ENCODE measurements at places on chromosomes 1 and 21.

- no peak for DNase-seq
Measured at GRCh38 chr1:6009120-6010040, 17.2 kb upstream of the NPHP4 start.

- no peak for DNase-seq
Measured at GRCh38 chr1:150092180-150092791, 24.7 kb downstream of the VPS45 start.

DNA sequence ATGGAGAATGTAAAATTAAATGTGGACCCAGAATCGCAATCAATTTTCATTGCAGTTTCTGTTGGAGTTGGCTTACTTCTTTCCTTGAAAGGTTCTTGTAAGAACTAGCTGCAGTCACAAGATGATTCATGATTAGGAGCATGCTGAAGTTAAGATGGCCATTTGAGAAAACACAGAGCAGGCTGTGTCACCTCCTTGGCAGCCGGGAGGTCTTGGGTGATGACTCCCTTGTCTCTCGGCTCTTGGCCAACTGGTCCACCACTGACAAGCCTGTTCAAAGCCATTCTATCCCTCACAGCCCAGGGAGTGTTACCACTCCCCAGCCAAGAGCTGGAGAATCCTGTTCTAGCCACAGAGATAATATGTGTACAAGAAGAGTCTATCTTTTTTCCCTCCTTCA is 40.6 kb downstream of the OPTC start:
- no peak for DNase-seq

DNA sequence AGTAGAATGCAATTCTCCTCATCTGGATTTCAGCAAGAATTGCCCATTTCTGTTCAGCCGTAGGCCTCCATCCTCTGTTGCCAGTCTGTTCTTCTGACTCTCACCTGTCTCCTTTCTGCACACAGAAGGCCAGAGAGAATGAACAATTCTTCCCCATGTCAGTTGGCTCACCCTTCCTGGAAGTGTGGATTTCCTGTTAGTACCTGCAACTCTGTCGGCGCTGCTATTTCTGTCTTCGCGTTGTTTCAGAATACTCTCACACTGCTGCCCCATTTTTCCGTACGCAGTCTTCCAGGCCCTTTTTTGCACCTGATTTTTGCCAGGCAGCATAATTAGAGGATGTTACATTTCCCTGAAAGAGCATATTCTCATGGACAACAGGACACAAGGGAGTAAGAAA is 200.7 kb downstream of the FGGY start:
- no peak for DNase-seq

Data from endodermal cell (in vitro differentiated cells).